ENCODE measurements at places on chromosomes 5 and 9. TPM values are rescaled to one million over a fixed set of nuclear protein-coding genes. Genes with fewer than 3 reads are reported as not detected.

MCIDAS gene
- not detected for total RNA-seq

PAEP gene
- total RNA-seq: not detected

SLC36A3 gene
- total RNA-seq: not detected

CEL gene
- total RNA-seq: 5.2 TPM

MEGF10 gene
- total RNA-seq: 12.5 TPM

ZNF169 gene
- 10.6 TPM for total RNA-seq

FOXE1 gene
- total RNA-seq: 0.38 TPM

CDH6 gene
- total RNA-seq: 132 TPM

ADRB2 gene
- 0.22 TPM for total RNA-seq

OR1J2 gene
- not detected for total RNA-seq

PDLIM7 gene
- 113 TPM for total RNA-seq

DNAJA1 gene
- total RNA-seq: 247 TPM

PCA3 gene
- 0.31 TPM for total RNA-seq

CAAP1 gene
- total RNA-seq: 24.7 TPM

FRMPD1 gene
- total RNA-seq: 0.44 TPM

GADD45G gene
- 1.8 TPM for total RNA-seq

PCDHB4 gene
- total RNA-seq: 4.4 TPM

RNF145 gene
- total RNA-seq: 62.7 TPM

LMX1B gene
- total RNA-seq: 9.1 TPM

DOCK8 gene
- total RNA-seq: 5.7 TPM

GPR150 gene
- total RNA-seq: not detected

IGIP gene
- total RNA-seq: 2.1 TPM

RNF20 gene
- 53.9 TPM for total RNA-seq

PRELID1 gene
- total RNA-seq: 114 TPM

IDNK gene
- 4.5 TPM for total RNA-seq

SPDL1 gene
- 38.3 TPM for total RNA-seq

JAKMIP2 gene
- 5.0 TPM for total RNA-seq

SPOCK1 gene
- 32.9 TPM for total RNA-seq

LCN6 gene
- not detected for total RNA-seq

PRLR gene
- 5.7 TPM for total RNA-seq

Measured in progenitor cell of endocrine pancreas (in vitro differentiated cells).